Activated CD4-positive, alpha-beta T cell treated with anti-CD3 and anti-CD28 coated beads for 36 hours (primary cell): ENCODE measurements at places on chromosomes 7 and 10. TPM values are rescaled to one million over a fixed set of nuclear protein-coding genes. Genes with fewer than 3 reads are reported as not detected.

DNA sequence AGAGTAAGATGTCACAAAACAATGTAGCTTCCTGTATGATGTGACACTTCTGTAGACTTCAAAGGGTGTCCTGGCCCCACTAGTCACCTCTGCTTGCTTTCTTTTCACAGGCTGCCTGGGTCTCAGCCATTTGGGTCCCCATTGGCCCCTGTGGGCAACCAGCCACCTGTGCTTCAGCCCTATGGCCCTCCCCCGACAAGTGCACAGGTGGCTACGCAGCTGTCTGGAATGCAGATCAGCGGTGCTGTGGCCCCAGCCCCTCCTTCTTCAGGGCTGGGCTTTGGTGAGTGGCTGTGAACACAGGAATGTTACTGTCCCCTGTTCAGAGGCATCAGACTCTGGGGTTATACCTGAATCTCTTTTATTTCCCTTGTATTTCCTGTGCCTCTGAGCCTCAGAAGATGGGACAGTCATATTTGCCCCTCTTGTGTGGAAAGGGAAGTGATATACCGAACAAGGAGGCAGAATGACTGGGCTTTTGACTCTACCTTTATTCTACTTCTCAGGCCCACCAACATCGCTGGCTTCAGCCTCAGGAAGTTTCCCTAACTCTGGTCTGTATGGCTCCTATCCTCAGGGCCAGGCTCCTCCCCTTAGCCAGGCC lies 15.4 kb downstream of the SEC24C start:
- DNase-seq, result peak; percentile 57
- H3K27me3 ChIP-seq, result no peaks in the 10 kb centered on the region
- H3K36me3 ChIP-seq, result peaks cover 57% of the 10 kb centered on the region
- peaks cover 57% of the 10 kb centered on the region for H3K4me1 ChIP-seq
- peak overlapping the region; percentile 60 for H3K27ac ChIP-seq
- no peak overlapping the region for H3K4me3 ChIP-seq

GIMAP8 gene
- total RNA-seq, result 9.6 TPM

ANK3 gene
- 25.2 TPM for total RNA-seq

- no peaks in the 10 kb centered on the region for H3K27me3 ChIP-seq
- no peak for DNase-seq
- H3K4me1 ChIP-seq, result peaks cover 4% of the 10 kb centered on the region
- no peaks in the 10 kb centered on the region for H3K36me3 ChIP-seq
- no peak overlapping the region for H3K27ac ChIP-seq
- no peak overlapping the region for H3K4me3 ChIP-seq
Observed at GRCh38 chr10:7544203-7544602, 122.6 kb downstream of the ITIH5 start.

DNA sequence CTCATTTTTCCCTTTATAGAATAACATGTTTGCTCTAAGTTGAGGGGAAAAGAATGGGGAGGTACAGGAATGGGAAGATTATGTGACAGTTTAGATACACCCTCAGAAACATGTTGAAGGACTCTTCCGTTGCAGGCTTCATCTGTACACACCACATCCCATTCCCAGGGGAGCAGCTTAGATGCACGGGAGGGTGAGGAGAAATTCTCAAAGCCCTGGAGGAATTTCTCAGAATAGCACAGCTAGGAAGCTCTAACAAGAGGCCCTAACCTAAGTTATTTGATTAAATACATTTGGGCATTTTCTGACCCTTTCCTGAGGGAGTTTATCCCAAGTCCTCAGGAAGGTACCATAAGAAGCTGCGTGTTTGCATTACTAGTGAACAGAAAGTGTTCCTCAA lies 660.2 kb upstream of the IGFBP3 start:
- no peaks in the 10 kb centered on the region for H3K4me1 ChIP-seq
- H3K4me3 ChIP-seq, result no peak overlapping the region
- H3K27ac ChIP-seq, result no peak overlapping the region
- no peaks in the 10 kb centered on the region for H3K27me3 ChIP-seq

GRCh38 chr7:139108266-139109187 lies 993 bp downstream of the ZC3HAV1 start:
- peaks cover 46% of the 10 kb centered on the region for H3K36me3 ChIP-seq
- peaks cover 32% of the 10 kb centered on the region for H3K4me1 ChIP-seq
- DNase-seq, result peak; percentile 54
- peak overlapping the region; percentile 96 for H3K27ac ChIP-seq
- H3K4me3 ChIP-seq, result peak overlapping the region; percentile 99

- no peak overlapping the region for H3K27ac ChIP-seq
- H3K27me3 ChIP-seq, result peaks cover 10% of the 10 kb centered on the region
- no peak for DNase-seq
- H3K36me3 ChIP-seq, result no peaks in the 10 kb centered on the region
Observed at GRCh38 chr10:34260904-34261303, 554.2 kb downstream of the PARD3 start.

DNA sequence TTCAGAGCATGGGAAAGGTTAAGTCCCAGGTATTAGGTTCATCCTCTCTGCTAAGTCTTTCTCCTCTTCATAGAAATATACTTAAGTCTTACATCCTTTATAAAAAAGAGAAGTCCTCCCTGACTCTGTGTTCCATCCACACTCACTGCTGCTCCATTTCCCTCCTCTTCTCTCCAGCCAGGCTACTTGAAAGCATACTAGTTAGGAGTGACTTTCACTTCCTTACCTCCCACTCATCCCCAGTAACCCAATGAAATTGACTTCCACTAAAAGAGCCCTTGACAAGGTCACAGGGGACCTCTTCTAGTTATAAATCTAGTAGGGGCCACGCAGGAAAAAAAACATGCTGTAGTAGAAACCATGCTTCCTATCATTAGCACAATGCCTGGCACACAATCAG lies 133.1 kb upstream of the AGK start:
- peaks cover 19% of the 10 kb centered on the region for H3K27me3 ChIP-seq
- H3K4me3 ChIP-seq, result no peak overlapping the region
- no peak overlapping the region for H3K27ac ChIP-seq

DNA sequence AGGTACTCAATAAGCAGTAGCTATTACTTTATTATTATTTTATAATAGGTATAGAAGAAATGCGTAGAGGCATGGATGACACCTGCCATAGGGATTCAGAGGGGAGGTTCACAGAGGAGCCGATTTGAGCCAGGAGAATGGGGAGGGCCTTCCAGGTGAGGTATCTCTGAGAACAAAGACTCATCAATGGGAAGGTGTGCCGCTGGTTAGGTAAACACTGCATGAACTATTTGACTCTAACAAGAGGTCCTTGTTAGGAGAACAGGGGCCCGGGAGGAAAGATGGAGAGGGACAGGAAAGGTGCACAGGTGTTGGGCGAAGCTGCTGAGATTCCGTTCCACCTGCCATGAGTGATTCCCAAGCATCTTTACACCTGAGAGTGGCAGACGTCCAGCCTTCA lies 41.8 kb upstream of the TMEM273 start:
- no peak overlapping the region for H3K27ac ChIP-seq
- peaks cover 2% of the 10 kb centered on the region for H3K27me3 ChIP-seq
- DNase-seq, result no peak
- H3K4me3 ChIP-seq, result no peak overlapping the region
- H3K36me3 ChIP-seq, result no peaks in the 10 kb centered on the region
- no peaks in the 10 kb centered on the region for H3K4me1 ChIP-seq
